ENCODE measurements at places on chromosomes 2 and 18. TPM values are rescaled to one million over a fixed set of nuclear protein-coding genes. Genes with fewer than 3 reads are reported as not detected.

Gene PFN4
- total RNA-seq = 0.28 TPM

Gene NT5DC4
- total RNA-seq = not detected

Gene INPP5D
- 168 TPM for total RNA-seq

Gene CPO
- not detected for total RNA-seq

Gene CAB39
- total RNA-seq = 102 TPM

Gene SNTG2
- total RNA-seq = 2.0 TPM

Gene LRRC30
- total RNA-seq = not detected

Gene ALPI
- total RNA-seq = not detected

DNA sequence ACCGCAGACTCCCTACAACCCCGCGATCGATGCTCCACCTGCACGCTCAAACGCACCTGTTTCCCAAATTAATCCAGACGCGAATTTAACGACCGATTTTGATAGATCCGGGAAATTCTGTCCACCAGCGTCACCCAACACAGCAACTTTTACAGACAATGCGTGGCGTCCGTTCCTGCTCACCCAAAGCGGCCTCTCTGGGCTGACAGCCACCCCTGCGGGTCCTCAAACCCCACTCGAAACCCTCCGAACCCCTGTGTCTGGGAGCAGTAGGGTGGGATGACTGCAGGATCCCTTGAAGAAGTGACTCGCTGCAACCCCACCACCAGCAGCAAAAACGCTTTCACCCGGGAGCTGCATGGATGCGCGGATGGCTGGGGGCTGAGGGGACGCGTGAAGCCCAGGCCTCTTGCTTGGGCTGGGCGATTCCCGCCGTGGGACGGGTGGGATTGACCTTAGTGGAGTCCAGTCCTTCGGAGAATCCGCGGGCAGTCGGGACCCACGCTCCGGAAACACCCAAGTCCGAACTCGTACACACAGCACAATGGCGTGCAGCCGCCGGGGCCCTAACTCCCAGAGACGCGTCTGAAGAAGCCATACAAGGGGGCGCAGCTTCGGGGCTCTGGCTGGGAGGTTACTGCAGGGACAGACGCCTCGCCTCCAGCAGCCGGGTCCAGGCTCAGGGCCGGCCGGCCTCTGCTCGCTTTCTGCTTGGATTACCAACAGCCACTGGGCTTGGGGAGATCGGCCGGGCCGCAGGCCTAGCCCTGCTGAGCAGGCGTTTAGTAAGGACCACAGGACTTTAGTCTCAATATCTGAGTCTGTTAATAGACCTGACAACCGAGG lies 31.1 kb upstream of the ATP6V1B1 start:
- H3K4me3 ChIP-seq = no peak overlapping the region
- no peaks in the 10 kb centered on the region for H3K36me3 ChIP-seq
- peaks cover 78% of the 10 kb centered on the region for H3K27me3 ChIP-seq
- no peak for DNase-seq
- H3K4me1 ChIP-seq = no peaks in the 10 kb centered on the region
- no peak overlapping the region for H3K27ac ChIP-seq

GRCh38 chr2:71901466-71901865 lies 246.2 kb downstream of the CYP26B1 start:
- no peak overlapping the region for H3K27ac ChIP-seq
- no peak overlapping the region for H3K4me3 ChIP-seq
- DNase-seq = no peak
- H3K4me1 ChIP-seq = no peaks in the 10 kb centered on the region

DNA sequence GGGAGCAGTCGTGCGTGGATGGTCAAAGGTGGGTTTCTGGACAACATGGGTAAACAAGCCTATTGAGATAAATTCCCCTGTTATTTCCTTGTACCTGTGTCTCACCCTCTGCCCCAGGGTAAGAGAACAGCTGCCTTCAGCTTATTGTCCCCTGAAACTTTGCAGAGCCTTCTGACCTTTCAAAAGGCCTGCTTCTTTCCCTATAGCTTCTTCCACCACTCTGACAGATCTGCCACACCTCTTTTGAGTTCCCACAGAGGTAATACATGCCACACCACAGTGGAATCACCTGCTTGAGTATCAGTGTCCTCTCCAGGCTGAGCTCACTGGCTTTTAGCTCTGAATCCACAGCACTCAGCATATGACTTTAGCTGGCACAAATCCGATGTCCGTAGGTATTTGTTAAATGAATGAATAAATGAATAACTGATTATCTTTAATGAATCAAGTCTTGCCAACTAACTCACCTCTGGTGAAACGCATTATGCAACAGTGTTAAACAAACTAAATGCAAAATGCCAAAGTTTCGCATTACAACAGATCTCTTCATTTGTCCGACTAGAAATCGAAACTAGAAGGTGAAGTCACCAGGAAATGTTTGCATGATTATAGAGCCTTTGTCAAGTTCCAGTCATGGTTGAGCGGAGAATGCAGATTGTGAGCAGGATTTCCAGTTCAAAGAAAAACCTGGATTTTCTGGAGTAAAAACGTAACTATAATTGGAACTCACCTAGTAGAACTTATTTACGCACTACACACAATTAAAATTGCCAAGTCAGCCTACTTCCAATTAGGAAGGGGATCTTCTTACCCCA lies 16.4 kb downstream of the DYNAP start:
- no peaks in the 10 kb centered on the region for H3K4me1 ChIP-seq
- DNase-seq = no peak
- no peaks in the 10 kb centered on the region for H3K27me3 ChIP-seq
- no peak overlapping the region for H3K4me3 ChIP-seq
- H3K36me3 ChIP-seq = no peaks in the 10 kb centered on the region

DNA sequence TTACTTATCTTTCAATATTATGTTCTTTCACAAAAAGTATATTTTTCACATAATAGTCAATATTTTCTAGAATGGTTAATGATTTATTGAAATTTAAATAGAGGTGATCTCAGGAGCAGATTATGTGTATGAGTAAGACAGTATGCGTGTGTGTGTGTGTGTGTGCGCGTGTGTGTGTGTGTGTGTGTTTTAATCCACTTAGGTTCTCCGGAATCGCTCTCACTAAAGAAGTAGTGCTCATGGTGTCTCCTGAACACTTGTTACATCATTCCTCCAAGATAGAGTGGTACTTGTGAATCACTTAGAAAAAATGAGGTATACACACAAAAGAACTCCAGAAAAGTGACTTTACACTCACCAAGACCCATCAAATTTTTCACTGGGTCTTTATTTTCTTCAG lies 91.0 kb upstream of the KCNH7 start:
- no peaks in the 10 kb centered on the region for H3K4me1 ChIP-seq
- no peak overlapping the region for H3K27ac ChIP-seq
- no peaks in the 10 kb centered on the region for H3K36me3 ChIP-seq
- H3K4me3 ChIP-seq = no peak overlapping the region
- no peaks in the 10 kb centered on the region for H3K27me3 ChIP-seq

DNA sequence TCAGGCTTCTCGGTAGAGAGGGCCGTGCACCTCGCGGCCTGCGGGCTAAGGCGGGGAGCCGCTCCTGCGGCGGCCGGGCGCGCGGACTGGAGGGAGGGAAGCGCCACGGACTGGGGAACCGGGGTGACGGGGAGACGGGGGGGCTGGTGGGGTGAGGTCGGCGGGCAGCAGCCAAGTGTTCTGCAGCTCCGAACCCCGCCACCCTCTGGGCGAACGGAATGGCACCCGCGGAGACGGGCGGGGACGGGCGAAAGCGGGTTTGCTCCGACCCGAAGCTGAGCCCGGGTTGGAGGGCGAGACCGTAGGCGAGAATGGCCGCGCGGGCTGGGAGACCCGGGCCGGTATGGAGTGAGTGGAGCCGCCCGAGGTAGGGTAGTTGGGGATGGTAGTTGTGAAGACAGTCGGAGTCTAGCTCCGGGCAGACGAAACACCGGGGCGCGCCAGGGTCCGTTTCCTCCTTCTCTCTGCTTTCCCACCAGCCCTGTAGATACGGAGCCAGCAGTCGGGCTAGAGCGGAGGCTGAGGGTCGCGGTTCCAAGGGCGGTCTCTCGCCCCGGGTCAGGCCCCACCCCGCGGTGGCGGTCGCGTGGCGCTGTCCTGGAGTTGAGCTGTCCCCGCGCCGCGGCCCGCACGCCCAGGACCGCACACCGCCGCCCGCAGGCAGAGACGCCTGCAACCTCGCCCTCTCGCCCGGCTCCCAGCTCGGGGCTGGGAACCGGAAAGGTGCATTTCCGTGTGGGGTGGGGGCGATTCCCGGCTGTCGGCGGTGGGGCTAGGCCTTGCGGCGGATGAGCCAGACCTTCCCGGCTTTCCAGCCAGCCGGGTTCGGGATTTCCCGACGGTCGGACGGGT lies 160.3 kb upstream of the SIX2 start:
- peaks cover 22% of the 10 kb centered on the region for H3K27me3 ChIP-seq
- H3K36me3 ChIP-seq = no peaks in the 10 kb centered on the region
- no peak for DNase-seq
- no peak overlapping the region for H3K27ac ChIP-seq
- H3K4me1 ChIP-seq = peaks cover 6% of the 10 kb centered on the region

- peaks cover 55% of the 10 kb centered on the region for H3K4me1 ChIP-seq
- no peaks in the 10 kb centered on the region for H3K27me3 ChIP-seq
- H3K4me3 ChIP-seq = no peak overlapping the region
- peak overlapping the region; percentile 78 for H3K27ac ChIP-seq
Observed at GRCh38 chr2:98759827-98760625, 29.1 kb upstream of the MGAT4A start.

GRCh38 chr2:64650296-64650695 lies 3.4 kb downstream of the SERTAD2 start:
- no peak overlapping the region for H3K4me3 ChIP-seq
- no peak for DNase-seq
- H3K4me1 ChIP-seq = peaks cover 51% of the 10 kb centered on the region

GRCh38 chr2:182115258-182115657 lies 129.6 kb downstream of the PPP1R1C start:
- DNase-seq = no peak
- H3K4me1 ChIP-seq = no peaks in the 10 kb centered on the region
- H3K27me3 ChIP-seq = no peaks in the 10 kb centered on the region

GRCh38 chr18:36376361-36376760 lies 78.8 kb downstream of the FHOD3 start:
- no peaks in the 10 kb centered on the region for H3K36me3 ChIP-seq
- no peak overlapping the region for H3K27ac ChIP-seq
- no peaks in the 10 kb centered on the region for H3K4me1 ChIP-seq
- H3K27me3 ChIP-seq = peaks cover 10% of the 10 kb centered on the region
- no peak overlapping the region for H3K4me3 ChIP-seq

- no peaks in the 10 kb centered on the region for H3K4me1 ChIP-seq
- no peaks in the 10 kb centered on the region for H3K27me3 ChIP-seq
- H3K4me3 ChIP-seq = no peak overlapping the region
- no peaks in the 10 kb centered on the region for H3K36me3 ChIP-seq
Observed at GRCh38 chr2:45712570-45712969, 61.1 kb downstream of the PRKCE start.

DNA sequence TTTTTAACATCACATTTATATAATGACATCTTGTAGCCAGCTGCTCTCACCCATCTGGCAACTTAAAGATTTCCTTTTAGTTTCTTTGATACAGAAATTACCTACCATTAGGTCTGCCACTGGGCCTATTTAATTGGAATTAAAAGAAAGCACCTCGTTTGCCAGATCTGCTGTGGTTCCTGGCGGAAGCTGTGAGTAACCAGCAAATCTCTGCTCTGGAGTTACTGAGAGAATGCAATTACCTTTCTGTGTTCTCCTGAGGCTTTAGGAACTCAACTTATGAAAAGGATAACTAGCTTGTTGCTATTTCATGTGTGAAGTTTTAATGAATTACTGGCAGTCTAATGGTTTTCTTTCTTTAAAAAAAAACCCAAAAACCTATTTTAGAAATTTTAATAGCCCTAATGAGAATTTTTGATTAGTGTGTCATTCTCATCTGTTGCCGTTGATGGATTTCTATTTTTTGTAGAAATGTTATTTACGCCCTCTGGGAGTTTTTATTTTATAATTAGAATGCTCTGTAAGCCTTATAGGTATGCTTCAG lies 69.7 kb upstream of the LYPD6B start:
- no peak overlapping the region for H3K27ac ChIP-seq
- no peaks in the 10 kb centered on the region for H3K27me3 ChIP-seq
- no peak overlapping the region for H3K4me3 ChIP-seq
- no peaks in the 10 kb centered on the region for H3K4me1 ChIP-seq
- H3K36me3 ChIP-seq = no peaks in the 10 kb centered on the region
- DNase-seq = no peak

- no peak overlapping the region for H3K27ac ChIP-seq
- H3K4me1 ChIP-seq = peaks cover 2% of the 10 kb centered on the region
- H3K4me3 ChIP-seq = no peak overlapping the region
Observed at GRCh38 chr2:119645173-119645855, 33.7 kb upstream of the TMEM177 start.

DNA sequence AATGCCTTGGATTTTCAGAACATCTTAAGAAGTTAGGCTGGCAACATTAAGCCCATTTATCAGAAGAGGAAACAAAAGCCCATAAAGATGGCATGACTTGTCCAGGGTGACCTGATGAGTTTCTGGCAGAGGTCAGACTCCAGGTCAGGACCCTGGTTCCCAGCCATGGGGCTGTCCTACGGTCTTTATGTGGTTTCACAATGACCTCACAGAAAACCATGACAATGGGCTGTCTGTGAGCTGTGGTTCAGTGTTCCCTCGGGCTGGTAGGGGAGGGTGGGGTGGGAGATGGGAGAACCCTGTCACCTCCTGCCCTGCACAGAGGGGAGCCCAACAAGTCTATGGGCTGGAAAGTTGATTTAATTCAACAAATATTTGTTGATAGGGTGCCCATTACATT lies 101.8 kb downstream of the LOXHD1 start:
- H3K4me3 ChIP-seq = no peak overlapping the region
- H3K27me3 ChIP-seq = no peaks in the 10 kb centered on the region
- no peaks in the 10 kb centered on the region for H3K4me1 ChIP-seq
- no peaks in the 10 kb centered on the region for H3K36me3 ChIP-seq
- H3K27ac ChIP-seq = no peak overlapping the region

DNA sequence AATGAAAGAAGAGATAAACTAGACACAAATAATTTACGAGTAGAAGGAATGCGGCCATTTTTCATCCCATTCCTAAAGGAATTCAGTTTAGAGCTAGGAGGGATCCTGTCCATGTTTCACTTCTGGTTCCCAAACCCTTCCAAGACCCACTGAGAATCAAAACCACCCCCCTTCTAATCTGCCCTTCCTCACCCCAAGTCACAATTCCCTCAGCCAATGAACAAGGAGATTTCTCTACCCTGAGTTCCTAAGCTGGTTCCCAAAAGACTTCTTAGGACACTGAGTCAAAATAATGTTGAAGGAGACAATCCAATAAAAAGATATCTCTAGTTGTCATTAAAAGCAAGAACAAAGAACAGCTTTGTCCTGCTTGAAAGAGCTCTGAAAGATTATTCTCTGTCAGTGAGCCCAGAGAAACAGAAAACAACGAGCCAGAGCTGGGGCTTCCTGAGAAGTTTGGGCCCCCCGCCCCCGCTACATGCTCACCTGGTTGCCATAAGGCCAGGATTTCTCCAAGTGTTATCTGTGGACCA lies 45.7 kb downstream of the STK39 start:
- no peaks in the 10 kb centered on the region for H3K36me3 ChIP-seq
- no peak overlapping the region for H3K4me3 ChIP-seq
- no peaks in the 10 kb centered on the region for H3K27me3 ChIP-seq
- peaks cover 7% of the 10 kb centered on the region for H3K4me1 ChIP-seq

- H3K4me3 ChIP-seq = peak overlapping the region; percentile 67
- peaks cover 68% of the 10 kb centered on the region for H3K4me1 ChIP-seq
- H3K27ac ChIP-seq = no peak overlapping the region
- H3K27me3 ChIP-seq = peaks cover 88% of the 10 kb centered on the region
- H3K36me3 ChIP-seq = peaks cover 15% of the 10 kb centered on the region
Observed at GRCh38 chr2:74502720-74503505, 3.5 kb upstream of the LBX2 start.

- H3K4me3 ChIP-seq = no peak overlapping the region
- peaks cover 72% of the 10 kb centered on the region for H3K4me1 ChIP-seq
- DNase-seq = no peak
Observed at GRCh38 chr2:160387558-160388262, 105.9 kb downstream of the RBMS1 start.

GRCh38 chr18:48207733-48208132 lies 201.4 kb downstream of the ZBTB7C start:
- no peak overlapping the region for H3K4me3 ChIP-seq
- H3K4me1 ChIP-seq = no peaks in the 10 kb centered on the region
- peaks cover 14% of the 10 kb centered on the region for H3K27me3 ChIP-seq
- no peak for DNase-seq
